NCI-H2171 (cell line): ENCODE measurements at places on chromosomes 16 and 17.

DNA sequence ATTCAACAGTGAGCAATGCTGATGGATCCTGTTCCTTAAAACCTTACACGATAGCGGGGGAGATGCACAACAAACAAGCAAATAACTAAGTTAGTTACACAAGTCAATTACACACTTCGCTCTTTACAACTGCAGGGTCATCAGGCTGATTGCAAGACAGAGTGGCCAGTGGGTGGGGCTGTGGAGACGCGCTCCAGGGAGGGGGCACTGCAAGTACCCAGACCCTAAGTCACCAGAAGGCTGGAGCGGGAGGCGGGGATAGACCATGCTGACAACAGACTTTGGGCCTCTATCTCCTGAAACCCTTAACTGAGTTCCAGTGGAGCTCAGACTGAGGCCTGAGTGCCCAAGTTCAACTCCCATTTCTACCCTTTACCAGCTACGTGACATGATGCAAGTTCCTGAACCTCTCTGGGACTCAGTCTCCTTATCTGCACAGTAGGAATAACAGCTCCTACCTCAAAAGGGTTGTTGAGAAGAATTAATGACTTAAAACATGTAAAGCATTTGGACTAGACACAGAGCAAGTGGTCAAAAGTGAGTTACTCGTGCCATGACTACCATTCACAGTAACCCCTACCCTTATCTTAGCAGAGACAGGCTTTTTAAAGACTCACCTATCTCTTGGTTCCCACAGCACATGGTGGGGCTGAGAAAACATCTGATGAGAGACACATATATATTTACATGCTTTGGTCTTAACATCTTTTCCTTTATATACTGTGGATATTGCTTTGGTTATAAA, 10.4 kb downstream of the CPPED1 start:
- no peak for DNase-seq

DNA sequence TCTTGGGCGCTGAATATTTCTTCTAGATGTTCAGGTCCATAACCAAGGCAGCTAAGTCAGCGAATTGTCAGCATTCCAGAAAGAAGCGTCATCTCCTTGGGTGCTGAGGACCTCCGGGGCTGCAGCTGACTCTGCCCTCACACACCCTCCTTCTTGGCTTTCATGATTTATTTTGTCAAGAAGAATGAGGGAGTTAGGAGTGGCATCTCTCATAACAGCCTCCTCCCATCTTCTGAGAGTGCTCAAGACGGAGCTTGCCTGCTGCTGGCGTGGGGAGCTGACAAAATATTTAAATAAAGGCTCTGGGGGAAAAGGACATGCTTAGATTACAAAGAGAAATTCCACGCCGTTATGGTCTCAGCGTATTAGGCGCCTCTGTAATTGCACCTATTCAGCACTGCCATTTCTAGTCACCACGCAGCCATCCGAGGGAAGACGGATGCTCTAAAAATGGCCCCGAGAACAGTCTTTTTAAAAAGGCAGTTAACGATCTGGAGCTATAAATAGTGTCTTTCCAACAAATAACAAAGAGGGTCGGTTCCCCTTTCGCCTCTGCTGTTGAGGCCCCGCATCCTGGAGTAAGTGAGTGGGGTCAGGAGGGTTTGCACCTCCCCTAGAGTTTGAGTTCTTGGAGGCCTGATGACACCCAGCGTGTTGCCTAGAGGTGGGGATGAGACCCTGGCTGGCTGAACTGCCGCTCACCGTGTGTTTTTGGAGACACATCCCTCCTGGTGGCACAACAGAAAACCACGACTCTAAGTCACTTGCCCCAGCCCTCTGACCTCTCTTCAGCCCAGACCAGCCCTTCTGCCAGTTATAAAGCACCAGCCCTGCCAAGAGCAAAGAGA, 187.0 kb downstream of the CCDC182 start:
- DNase-seq = no peak

- DNase-seq = no peak
These were observed 28.0 kb upstream of the UBE2G1 start for GRCh38 chr17:4394208-4395110.

DNA sequence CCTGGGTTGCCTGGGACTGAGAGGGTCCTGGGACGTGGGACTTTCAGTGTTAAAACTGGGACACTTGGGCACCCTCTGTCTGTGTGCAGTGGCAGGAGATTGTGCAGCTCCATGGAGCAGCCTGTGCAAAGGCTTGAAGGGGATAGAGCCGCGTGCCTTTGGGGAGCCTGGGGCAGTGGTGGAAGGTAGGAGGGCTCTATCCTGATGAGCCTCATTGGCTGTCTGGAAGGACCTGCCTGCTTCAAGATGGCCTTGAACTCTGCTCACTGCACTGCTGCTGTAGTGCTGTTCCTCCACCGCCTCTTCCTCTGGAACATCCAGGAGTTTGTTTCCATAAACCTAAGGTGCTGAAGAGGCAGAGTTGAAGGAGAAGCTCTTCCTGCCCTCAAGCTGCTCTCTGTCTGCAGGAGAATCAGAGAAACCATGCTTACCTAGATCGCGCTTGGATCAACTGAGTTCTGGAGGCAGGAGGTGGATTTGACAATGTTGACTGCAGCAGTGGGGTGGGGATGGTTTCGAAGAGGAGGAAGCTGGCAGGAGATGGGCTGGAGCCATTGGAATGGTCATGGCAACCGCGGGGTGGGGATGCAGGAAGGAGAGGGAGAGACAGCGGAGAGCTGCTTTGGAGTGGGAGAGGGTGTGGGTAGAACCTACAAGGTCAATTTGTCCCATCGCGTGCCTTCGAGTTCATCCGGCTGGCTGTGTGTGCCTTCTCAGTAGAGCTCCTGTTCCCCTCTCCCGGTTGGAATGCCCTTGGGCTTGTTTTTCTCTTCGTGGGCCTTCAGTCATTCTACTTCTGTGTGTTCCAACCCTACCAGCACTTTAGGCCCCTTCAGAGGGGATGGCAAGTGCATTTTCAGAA, 3.7 kb downstream of the RMI2 start:
- no peak for DNase-seq

- no peak for DNase-seq
These were observed 444.0 kb downstream of the XYLT1 start for GRCh38 chr16:17026600-17027242.

- no peak for DNase-seq
These were observed 48.1 kb upstream of the CHMP6 start for GRCh38 chr17:80943346-80944145.
